A549 treated with dexamethasone at 1 μM for 4 hours (cell line): ENCODE measurements at places on chromosomes 4 and X. TPM values are rescaled to one million over a fixed set of nuclear protein-coding genes. Genes with fewer than 3 reads are reported as not detected.

The F8A2 gene
- not detected in 5 replicates for total RNA-seq

The AVPR2 gene
- total RNA-seq: 0.05 TPM in 1 of 5 replicates, not detected in the others

The TGIF2LX gene
- total RNA-seq: not detected in 5 replicates

The BANK1 gene
- total RNA-seq: 0.80 to 1.1 TPM (median 1.1 TPM) in 5 replicates

The HPGDS gene
- total RNA-seq: not detected in 5 replicates

The ARAP2 gene
- total RNA-seq: 0.27 to 1.0 TPM (median 0.38 TPM) in 5 replicates

The STATH gene
- total RNA-seq: not detected in 5 replicates

The RIBC1 gene
- 0.54 to 0.98 TPM (median 0.77 TPM) in 5 replicates for total RNA-seq

The MAGEA4 gene
- not detected in 5 replicates for total RNA-seq

The ZNF732 gene
- not detected in 5 replicates for total RNA-seq

The TLR1 gene
- 0.14 to 0.27 TPM (median 0.17 TPM) in 5 replicates for total RNA-seq

The MGST2 gene
- total RNA-seq: 47.5 to 55.3 TPM (median 50.7 TPM) in 5 replicates

The FAM156A gene
- 14.7 to 20.6 TPM (median 17.5 TPM) in 5 replicates for total RNA-seq

The MSL3 gene
- 18.2 to 21.9 TPM (median 21.4 TPM) in 5 replicates for total RNA-seq

The SLIT2 gene
- 0.02 to 0.05 TPM (median 0.02 TPM) in 5 replicates for total RNA-seq

The PRRG1 gene
- 4.7 to 8.3 TPM (median 6.5 TPM) in 5 replicates for total RNA-seq

The PRSS12 gene
- total RNA-seq: 0.18 to 0.39 TPM (median 0.31 TPM) in 5 replicates

The MAGEB1 gene
- total RNA-seq: not detected in 5 replicates

The BEX1 gene
- total RNA-seq: not detected in 5 replicates

The FMR1NB gene
- not detected in 5 replicates for total RNA-seq

The YY2 gene
- 1.8 to 2.5 TPM (median 2.1 TPM) in 5 replicates for total RNA-seq

The AMBN gene
- not detected in 5 replicates for total RNA-seq

The MAGEA1 gene
- 0.07 to 0.14 TPM (median 0.12 TPM) in 5 replicates for total RNA-seq

The ALB gene
- 0.19 to 0.26 TPM in 2 of 5 replicates, not detected in the others for total RNA-seq

The ATP1B4 gene
- 0.02 to 0.05 TPM in 2 of 5 replicates, not detected in the others for total RNA-seq

The CXCL10 gene
- 0.08 to 0.12 TPM (median 0.11 TPM) in 3 of 5 replicates, not detected in the others for total RNA-seq

The SYP gene
- total RNA-seq: 1.8 to 3.2 TPM (median 2.4 TPM) in 5 replicates

The FGF13 gene
- 0.05 to 0.06 TPM in 2 of 5 replicates, not detected in the others for total RNA-seq

The SSX4 gene
- not detected in 5 replicates for total RNA-seq
